ENCODE measurements at places on chromosomes 3 and 15.

DNA sequence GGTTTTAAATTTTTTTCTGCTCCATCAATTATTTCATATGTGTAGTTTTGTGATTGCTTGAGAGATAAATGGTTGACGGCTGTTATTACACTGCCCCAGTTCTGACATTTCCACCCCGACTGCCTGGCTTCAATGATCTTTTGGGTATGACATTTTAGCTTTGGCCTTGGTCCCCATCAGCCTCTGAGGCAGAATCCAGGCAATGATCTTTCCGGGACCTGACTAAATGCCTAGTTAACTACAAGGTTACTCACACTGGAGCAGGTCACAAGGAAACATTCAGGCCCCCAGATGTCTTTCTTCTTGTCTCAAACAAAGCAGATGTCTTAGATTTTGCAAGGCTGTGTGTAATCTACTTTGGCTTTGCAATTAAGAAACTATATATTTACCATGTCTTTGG is 61.1 kb upstream of the TMCO5A start:
- no peak for DNase-seq

- peak; percentile 97 for DNase-seq
Observed at GRCh38 chr3:125073390-125073905, 17.7 kb upstream of the HEG1 start.

DNA sequence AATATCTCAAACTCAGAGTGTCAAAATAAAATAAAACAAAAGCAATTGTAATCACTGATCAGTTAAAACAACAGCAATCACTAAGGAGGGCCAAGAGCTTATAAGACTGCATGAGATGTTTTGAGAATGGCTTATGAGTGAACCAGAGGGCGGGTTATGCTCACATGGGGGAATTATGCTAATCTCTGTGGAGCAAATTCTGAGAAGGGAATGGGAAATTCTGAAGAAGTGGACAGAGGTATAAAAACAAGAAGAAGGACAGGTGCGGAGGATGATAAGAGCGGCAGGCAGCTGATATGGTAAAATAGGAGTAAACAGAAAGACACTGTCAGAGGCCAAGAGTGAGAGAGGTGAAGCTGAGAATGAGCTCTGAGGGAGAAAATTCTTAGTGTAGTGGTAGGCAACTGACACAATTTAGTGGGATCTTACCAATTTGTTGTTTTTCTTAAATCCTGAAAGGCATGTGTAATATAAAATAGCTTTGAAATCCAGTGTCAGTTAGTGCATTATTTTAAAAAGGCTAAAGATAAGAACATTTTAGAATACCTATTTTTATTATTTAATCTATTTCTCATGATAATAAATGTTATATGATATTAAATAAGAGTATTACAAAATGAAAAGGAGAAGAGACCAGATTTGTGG is 133.8 kb downstream of the SPATA16 start:
- DNase-seq: no peak

- DNase-seq: no peak
Observed at GRCh38 chr3:32733631-32734229, 48.7 kb downstream of the CNOT10 start.

GRCh38 chr15:85007137-85007536 is 25.5 kb downstream of the PDE8A start:
- DNase-seq: no peak

GRCh38 chr3:190301591-190301990 is 20.7 kb downstream of the CLDN1 start:
- DNase-seq: no peak

GRCh38 chr3:197854596-197855343 is 63.7 kb downstream of the LRCH3 start:
- no peak for DNase-seq

DNA sequence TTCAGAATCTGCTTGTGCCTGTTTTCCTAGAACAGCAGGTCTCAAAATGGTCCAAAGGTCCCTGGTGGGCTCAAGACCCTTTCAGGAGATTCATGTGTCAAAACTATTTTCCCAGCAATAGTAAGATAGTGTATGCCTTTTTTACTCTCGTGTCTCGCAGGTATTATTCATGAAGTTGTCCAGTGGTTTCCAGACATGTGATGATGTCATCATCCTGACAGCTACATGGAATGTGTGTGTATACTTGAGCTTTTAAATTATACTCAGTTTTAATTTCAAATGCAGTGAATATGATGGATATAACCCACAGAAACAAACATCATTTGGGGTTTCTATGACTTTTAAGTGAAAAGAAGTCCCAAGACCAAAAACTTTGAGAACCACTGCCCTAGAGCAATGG is 288.6 kb downstream of the NTRK3 start:
- DNase-seq: no peak

- DNase-seq: no peak
Observed at GRCh38 chr15:101625980-101626379, 26.2 kb downstream of the TM2D3 start.

DNA sequence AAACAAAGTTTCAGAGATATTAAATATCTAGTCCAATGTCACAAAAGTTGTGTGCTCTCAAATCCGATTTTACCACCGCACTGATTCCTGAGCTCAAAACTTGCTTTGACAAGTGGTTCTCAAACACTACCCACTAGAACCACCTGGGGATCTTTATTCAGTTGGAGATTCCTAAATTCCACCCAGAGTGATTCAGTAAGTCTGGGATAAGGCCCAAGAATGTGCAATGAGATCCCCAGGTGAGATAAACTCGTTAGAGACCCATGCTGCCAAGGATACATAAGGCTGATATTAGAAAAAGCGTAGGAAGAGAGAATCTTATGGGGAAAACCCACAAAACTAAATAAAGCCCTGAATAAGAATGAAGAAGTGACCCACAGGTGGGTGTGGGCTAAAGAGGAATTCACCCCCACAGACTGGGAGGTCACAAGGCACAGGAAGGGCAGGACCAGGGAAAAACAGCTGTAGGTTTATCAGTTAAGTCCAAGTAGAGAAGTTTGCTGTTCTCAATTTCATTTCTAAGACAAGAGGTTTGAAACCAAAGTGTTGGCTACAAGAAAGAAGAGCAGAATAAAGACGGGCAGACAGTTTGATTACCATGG is 11.5 kb upstream of the RPS17 start:
- no peak for DNase-seq

DNA sequence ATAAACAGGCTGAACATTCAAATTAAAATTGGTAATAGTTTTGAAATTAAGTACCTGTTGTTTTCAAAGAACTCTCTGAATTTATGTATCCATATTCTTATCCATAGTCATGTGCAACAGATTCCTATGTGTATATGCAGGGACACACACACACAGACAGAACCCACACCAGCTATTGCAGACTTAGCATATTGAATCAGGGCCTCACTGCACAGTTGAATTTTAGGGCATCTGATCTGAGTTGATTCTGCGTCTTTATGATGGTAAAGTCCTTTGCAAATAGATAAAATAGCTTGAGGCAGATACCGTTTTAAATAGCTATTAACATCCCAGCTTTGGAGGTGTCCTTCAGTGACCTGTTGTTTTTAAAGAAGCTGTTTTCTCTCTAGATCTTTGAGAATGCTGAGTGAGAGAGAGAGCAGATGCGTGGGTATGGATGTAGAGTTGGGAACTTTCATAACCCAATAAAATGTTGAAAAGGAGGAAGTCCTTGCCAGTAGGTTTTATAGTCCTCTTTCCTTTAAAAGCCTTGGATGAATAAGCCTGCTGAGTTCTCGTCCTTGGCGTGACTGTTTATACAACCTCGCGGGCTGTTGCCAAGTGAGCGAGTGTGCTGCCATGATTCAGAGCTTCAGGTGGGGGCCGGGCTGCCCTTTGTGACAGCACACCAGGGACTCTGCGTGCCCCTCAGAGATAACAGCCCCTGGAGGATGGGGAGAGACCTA is 18.3 kb downstream of the MYZAP start:
- DNase-seq: no peak

- DNase-seq: no peak
Observed at GRCh38 chr3:196603683-196604082, 35.2 kb downstream of the FBXO45 start.

DNA sequence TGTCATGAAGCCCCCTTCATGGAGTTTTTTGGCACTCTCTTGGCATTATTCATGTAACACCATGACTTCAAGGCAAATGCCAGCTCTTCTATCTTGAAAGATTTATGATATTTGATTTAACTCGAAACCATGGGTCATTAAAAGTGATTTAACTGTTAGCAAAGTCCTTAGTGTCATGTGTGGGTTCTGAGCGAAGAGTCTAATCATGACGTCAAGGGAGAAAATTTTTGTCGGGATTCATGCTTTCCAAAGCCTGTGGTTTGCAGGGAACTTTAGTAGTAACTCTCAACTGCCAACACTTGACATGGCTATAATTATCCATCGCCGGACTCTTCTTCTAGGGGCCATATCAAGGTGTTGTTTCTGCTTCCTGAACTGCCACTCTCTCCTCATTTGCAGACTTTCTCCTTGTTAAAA is 11.5 kb downstream of the GXYLT2 start:
- DNase-seq: no peak
